ENCODE measurements at places on chromosomes 6 and 20.

DNA sequence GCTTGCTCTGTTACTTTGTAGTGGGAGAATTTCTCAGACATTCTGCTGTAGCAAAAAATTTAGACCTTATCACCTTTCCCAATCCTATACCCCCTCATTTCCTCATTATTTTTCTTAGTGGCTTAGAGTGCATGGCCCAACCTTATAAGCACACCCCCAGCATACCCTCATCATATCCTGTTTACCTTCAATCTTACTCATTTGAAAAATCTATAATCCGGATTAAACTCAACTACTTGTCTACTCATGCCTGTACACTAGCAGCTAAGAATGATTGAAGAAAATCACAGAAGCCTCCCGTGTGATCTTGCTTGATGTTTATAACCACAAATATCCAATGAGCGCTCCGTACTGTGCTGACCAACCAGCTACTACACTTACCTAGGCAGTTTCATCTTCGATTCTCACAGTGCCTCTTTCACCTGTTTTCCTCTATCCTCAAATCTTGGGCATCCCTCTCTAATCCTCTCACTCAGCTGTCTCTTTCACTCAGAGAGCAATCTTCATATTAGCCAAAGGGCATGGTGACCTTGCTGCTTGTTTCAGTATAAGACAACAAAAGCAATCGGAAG lies 36.6 kb downstream of the AIG1 start:
- DNase-seq = no peak

GRCh38 chr6:80094017-80094416 lies 12.5 kb upstream of the BCKDHB start:
- no peak for DNase-seq

GRCh38 chr20:6184086-6184485 lies 61.3 kb upstream of the FERMT1 start:
- no peak for DNase-seq

DNA sequence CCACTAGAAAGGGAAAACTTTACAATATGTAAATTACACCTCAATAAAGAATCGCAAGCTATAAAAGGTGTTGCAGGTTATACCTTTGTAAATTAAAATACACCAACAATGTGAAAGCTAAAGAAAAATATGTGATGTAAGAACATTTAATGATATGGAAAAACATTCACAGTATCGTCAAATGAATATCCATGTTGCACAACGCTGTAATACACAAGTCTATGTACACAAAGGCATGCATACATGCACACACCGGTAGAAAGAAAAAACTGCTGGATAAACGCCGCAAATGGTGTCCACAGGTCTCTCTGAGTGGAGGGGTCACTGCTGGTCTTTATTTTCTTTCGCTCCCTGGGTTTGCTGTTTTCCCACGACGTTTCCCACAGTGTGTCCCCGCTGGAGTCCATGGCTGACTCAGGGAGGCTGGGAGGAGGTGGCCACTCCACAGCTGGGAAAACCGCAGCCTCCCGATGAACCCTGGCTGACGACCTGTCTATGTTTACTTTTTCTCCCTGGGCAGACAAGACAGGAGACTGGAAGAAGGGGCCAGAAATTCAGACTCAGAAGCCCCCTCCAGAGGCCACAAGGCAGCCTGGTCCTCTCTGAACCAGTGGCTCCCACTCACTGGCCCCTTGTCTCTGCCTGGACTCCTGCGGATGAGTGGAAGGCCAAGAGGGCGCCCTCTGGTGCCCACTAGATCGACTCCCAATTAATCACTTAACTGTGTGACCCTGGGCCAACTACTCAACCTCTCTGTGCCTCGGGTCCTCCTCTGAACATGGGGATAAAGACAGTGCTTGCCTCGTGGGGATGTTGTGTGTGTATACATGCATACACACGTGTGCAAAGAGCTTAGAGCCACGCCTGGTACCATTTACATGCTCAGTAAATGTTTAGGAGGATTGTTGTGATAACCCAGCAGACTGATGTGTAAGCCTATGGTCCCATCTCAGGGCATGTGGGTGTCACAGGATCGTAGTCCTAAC lies 12.8 kb upstream of the BPI start:
- no peak for DNase-seq

DNA sequence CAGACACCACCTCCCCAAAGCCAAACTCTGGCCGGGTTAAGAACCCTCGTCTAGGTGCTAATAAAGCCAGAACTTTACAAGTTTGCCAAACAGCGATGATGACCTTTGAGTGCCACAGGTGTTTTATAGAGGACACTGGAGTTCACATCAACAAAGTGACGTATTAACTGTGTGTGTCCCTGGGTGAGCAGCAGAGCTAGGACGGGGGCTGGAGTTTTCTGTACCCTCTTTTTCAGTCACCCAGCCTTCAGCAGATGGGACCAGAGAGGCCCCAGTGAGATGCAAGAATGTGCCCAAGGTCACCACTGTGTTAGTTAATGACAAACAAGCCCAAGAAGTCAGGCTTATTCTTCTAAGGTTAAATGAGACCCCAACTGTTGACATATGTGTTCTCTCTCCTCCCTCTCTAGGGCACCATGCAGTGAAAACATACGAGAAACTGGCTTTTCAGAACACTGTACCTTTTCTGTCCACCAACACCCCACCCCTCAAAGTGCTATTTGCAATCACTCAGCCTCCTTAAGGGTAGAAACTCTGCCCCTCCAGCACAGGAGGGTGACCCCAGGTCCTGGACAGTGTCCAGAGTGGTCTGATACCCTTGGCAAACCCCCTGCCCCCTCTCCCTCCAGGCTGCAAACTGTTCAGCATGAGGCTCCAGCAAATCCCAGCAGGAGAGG lies 5.2 kb downstream of the SDC4 start:
- DNase-seq = no peak

- no peak for DNase-seq
These were observed 61.9 kb downstream of the ESR1 start for GRCh38 chr6:151869345-151869744.

- DNase-seq = no peak
These were observed 583.3 kb downstream of the TENT5A start for GRCh38 chr6:81169166-81169565.

GRCh38 chr20:6764619-6765018 lies 2.9 kb upstream of the BMP2 start:
- no peak for DNase-seq

GRCh38 chr6:37946057-37946456 lies 126.5 kb downstream of the ZFAND3 start:
- DNase-seq = no peak

DNA sequence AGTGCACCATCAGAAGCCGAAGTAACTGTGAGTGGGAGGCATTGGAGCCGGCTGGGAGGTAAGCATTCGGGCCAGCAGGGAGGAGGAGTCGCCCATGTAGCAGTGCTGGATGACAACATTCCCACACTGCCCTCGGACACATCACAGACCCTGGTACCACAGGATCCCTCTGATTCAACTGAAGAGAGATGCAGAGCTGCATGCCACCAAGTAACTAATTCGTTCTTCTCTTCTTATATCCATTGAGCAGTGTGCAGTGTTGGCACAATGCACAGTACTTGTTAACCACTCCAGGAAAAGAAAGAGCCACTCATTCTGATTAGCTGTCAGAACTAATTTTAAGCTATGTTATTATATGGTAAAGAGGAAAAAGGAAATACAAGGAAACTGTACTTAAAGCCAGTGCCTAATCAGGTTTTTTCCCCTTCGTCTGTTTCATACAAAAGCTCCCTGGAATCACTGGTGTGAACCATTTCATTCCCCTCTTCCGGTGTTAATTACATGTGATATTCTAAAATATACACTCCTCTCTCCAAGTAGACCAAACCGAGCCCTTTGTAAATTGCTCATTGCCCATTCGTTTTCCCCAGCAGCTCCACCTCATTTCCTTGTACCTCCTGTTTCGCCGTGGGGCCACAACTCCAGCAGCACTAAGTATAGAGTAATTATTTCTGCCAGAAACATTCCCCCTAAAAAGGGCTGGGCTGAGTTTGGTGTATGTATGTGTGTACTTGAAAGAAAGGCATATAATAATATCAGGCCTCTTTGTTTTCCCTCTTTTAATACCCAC lies 32.4 kb upstream of the ADTRP start:
- no peak for DNase-seq

DNA sequence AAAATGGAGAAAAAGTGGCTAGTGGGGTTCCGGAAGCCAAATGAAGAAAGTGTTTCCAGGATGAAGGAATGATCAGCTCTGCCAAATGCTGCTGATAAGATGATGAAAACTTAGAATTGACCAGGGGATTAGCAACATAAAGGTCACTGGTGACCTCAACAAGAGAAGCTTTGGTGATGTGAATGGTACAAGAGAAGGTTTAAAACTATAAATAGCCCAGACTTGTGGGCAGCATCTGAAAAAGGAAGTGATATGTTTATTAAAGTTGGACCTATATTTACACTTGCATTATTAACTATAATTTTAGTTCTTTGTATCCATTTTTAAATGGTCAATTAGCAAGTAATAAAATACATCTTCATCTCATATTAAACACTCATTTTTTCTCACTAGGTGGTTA lies 45.1 kb downstream of the CGA start:
- no peak for DNase-seq

GRCh38 chr6:36755435-36756348 lies 58.1 kb downstream of the RAB44 start:
- DNase-seq = peak; percentile 71

DNA sequence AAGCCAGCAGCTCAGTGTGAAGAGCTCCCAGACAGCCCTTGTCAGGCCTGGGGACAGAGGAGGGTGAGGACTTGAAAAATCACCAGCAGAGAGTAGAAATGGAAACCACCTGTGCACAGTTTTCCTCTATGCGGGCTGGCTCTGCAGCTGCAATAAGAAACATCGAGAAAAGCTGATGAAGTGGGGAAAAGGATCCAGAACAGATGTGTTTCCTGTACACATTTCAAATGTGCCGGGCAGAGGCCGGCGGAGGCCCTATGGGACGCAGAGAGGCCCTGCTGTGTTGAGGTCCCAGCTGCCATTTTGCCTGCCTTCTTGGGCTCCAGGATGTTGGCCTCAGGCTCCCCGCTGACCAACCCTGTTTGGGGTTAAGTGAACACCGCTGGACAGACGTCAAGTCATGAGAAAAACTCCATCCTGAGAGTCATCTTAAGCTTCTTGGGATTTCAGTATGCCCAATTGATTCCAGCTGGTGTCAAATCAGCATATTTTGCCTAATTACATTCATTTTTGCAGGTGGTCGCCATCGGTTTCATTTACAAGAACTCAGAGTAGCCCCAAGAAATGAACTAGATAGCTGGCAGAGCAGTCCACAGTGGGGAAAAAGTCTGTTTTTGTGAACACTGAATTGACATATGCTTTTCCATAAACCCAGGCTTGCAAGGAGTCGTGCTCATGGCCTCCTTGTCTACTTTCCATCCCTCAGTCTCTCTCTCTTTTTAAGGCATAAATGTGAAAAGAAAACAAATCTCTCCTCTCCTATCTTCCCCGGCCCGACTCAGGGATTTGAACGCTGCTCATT lies 150.4 kb upstream of the PHACTR3 start:
- no peak for DNase-seq

- DNase-seq = no peak
These were observed 7.3 kb upstream of the COL9A1 start for GRCh38 chr6:70310063-70310694.

- DNase-seq = peak; percentile 64
These were observed 84.4 kb downstream of the INSM1 start for GRCh38 chr20:20452254-20452676.

DNA sequence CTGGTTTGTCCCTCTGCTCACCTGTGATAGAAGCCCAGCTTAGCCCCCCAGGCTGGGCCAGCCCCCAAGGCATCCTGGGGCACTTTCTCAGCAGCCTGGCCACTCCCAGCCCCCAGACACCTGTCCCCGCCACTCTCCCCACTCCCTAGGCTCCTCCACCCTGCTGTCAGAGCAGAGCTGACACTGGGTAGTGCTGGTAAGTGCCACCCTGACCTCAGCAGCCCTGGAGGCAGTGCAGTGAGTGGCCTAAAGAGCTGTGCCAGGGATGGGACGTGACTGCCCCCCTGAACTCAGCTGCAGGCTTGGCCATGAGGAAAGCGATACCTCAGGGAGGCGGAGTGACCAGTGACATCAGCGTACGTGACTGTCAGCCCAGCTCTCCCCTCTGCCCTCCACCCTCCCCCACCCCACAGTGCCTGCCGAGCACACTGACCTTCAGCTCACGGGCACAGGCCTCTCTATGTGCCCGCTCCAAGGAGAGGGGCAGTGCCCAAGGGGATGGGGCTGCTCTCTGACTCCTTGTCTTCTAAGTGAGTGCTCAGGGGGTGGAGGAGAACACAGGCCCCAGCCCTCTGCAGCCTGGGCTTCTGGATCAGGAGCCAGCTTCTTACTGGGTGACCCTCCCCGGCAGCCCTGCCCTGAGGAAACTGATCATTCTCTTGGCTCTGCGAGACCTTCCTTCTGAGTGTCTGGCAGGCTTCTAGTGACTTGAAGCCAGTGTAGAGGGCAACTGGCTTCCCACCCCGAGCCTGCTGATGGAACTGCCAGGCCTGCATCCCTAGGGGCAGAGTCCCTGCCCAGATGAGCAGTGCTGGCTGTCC lies 172.7 kb downstream of the MRPL14 start:
- DNase-seq = no peak

GRCh38 chr6:45118754-45119153 lies 209.4 kb upstream of the RUNX2 start:
- DNase-seq = no peak

DNA sequence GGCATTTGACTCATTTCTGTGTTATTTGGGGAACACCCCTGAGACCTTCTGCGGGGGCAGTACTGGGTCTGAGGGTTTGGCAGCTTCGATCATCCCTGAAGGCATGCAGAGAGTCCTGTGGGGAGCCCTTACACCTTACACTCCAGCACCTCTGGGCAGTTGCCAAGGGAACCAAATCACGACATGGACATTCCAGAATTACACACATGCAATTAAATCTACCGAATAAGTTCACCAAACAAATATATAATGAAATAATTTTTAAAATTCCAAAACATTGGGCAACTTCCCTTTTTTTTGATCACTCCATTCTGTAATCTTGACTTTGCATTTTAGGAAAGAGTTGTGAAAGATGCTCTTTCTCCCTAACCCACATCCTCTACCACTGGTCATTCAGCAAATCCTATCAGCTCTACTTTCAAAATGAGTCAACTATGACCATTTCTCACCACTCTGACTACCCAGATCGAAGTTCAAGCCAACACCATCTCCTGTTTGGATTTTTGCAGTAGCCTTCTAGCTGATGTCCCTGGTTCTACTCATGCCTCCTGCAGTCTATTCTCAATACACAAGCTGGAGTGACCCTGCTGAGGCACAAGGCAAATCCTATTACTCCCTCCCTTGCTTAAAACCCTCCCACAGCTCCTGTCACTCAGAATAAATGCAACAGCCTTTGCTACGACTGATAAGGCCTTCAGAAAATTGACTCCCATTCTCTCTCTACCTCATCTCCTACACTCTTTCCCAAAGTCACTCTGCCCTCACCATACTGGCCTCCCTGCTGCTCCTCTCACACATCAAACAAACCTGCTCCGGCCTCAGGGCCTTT lies 533.3 kb downstream of the HACE1 start:
- no peak for DNase-seq

DNA sequence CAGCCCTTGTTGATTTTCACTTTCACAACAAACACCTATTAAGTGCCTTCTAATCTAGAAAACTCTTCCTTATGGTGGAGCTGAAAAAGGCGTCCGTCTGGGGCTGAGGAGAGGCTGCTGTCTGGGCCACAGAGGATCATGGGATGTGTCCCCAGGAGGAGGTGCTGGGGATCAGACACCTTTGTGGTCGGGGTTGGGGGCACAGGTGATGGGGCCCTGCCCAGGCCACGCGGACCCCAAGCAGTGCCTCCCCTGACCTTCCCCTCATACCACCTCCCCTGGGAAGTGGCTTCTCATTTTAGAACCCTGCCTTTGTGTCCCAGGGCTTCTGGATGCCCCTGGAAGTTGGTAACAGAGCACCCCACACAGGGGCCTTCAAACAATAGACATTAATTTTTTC lies 41.1 kb downstream of the SUN5 start:
- DNase-seq = no peak

GRCh38 chr20:52684905-52685304 lies 287.3 kb upstream of the TSHZ2 start:
- no peak for DNase-seq

Measured in activated naive CD8-positive, alpha-beta T cell treated with anti-CD3 and anti-CD28 coated beads, Interleukin-2, amount 50 U/mL, for 24 hours (primary cell).